Midbrain (tissue), 1 donor: ENCODE measurements at places on chromosomes 4 and X.

DNA sequence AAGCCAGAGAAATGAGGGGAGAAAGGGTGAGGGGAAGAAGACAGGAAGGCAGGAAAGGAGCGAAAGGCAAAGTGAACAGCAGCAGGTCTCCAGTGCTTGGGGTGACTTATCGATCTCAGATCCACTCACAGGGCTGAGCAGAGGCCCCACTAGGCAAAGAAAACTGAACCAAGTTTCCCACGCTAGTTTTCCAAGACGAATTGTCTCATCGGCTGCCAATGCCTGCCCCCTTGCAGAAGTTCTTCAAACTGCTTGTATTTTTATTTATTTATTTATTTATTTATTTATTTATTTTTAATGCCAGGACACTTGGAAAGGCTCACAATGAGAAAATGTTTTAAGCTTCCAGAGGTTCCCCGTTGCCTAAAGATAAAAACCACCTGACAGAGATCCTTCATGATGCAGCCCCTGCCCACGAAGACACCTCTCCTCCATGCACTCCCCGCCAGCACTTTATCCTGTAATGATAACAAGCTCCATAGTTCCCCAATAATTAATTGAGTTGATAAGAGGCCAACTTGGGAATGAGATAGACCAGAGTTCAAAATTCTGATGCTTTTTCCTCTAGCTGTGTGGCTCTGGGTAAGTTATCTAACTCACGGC is 43.2 kb downstream of the QDPR start:
- DNase-seq = peak; percentile 48

GRCh38 chrX:48458711-48459110 is 11.3 kb downstream of the SLC38A5 start:
- no peak for DNase-seq

DNA sequence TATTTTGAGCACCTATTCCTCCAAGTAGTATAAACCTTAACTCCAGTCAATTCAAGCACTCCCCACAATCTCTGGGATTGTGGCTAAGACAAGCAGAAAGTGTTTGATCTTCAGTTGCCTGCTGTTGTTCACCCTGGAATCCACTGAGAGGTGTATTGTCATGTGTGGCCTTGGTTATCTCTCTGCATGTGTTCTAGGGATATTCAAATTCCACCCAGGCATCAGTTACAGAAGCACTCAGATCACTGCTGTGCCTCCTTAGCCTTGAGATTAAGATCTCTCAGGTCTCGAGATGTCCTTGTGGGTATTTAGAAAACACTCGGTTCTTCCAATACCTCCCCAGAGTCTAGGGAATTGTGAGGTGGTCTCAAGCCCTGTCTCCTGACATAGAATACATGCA is 213.3 kb downstream of the SMARCA1 start:
- DNase-seq = no peak

DNA sequence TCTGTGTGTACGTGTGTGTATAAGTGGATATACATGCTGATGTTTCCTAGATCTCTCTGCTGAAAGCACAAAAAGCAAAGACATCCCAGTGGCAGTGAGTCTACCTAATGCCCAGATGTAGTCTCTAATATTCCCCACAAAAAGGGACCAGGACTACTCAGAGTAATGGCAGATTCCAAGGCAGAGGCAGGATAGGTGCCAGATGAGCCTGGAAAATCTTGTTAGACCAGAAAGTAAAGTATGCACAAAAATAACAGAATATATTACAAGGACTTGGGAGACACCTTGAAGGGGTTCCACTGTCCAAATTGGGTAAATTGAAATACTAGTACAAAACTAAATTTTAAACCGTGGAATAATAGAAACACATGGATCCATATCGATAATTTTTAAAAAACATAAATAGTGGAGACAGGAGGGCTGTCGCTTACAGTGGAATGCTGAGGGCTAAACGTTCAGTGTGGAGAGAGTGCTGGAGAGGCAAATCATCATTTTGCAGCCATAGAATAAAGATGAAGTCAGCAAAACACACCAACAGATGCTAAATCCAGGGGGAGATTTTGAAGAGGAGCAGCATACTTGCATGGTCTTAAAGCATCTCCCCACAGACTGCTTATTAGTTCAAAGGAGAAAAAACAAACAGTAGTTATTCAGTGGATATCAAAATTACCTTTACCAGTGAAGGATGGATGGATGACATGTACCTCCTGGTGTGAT is 123.4 kb upstream of the TSPAN5 start:
- DNase-seq = no peak
